ENCODE measurements at places on chromosomes 1 and 21. TPM values are rescaled to one million over a fixed set of nuclear protein-coding genes. Genes with fewer than 3 reads are reported as not detected.

Gene SPRR2A
- total RNA-seq: not detected

Gene PTCH2
- 0.84 TPM for total RNA-seq

Gene CCDC185
- not detected for total RNA-seq

Gene KCNJ9
- total RNA-seq: not detected

Gene CD84
- total RNA-seq: 40.8 TPM

Gene GCSAML
- total RNA-seq: 0.16 TPM

Gene HNRNPCL4
- total RNA-seq: not detected

Gene GBP3
- 34.0 TPM for total RNA-seq

Gene AGT
- not detected for total RNA-seq

Gene CCDC27
- not detected for total RNA-seq

Gene HTR1D
- total RNA-seq: not detected

All from T-helper 2 cell treated with Interferon-gamma antibody and Interleukin-4, amounts not matched to agents 100 ng/mL and 5 ng/mL, for 36 hours (primary cell).